ENCODE measurements at places on chromosomes 13 and 19.

GRCh38 chr13:32779119-32779518 lies 192.9 kb downstream of the PDS5B start:
- DNase-seq, result no peak

GRCh38 chr13:110697842-110698241 lies 8.1 kb downstream of the CARS2 start:
- no peak for DNase-seq

- no peak for DNase-seq
Measured at GRCh38 chr19:3944018-3944721, 11.3 kb downstream of the NMRK2 start.

GRCh38 chr19:41616792-41617621 lies 9.9 kb downstream of the CEACAM4 start:
- DNase-seq, result no peak

Measured in umbilical cord (tissue), 2 donors.